NCI-H1436 (cell line): ENCODE measurements at places on chromosomes 16 and 17.

- DNase-seq, result no peak
Observed at GRCh38 chr16:80377096-80377956, 163.5 kb upstream of the DYNLRB2 start.

GRCh38 chr16:17556276-17557052 lies 85.7 kb upstream of the XYLT1 start:
- peak; percentile 20 for DNase-seq

GRCh38 chr17:27991462-27991993 lies 50.9 kb upstream of the NLK start:
- no peak for DNase-seq

- DNase-seq, result no peak
Observed at GRCh38 chr16:74942566-74942965, 42.4 kb downstream of the WDR59 start.

DNA sequence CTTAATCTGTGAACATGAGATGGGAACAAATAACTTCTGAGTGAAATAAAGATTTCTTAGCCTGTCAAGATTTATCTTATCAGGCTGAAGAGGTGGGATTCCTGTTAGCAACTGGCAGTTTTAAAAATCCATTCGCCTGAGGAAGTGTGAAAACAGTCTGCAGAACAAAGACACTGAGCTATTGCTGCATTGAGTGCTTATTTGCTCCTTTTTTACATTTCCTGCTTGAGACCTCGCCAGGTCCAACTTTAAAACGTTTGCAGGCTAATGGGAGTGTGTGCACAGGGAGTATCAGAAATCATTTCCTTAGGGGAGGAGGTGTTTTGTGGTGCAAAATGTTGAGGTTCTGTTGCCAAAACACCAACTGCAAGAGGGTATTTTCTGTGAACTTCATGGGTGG lies 957.8 kb upstream of the RBFOX1 start:
- DNase-seq, result no peak
